Uterus (tissue), 4 donors: ENCODE measurements at places on chromosomes 12 and 14. TPM values are rescaled to one million over a fixed set of nuclear protein-coding genes. Genes with fewer than 3 reads are reported as not detected.

EIF2S3B gene
- 0.58 TPM for total RNA-seq

TAS2R20 gene
- 2.4 TPM for total RNA-seq

NOPCHAP1 gene
- 12.0 TPM for total RNA-seq

CLEC2D gene
- 22.8 TPM for total RNA-seq

RIPK3 gene
- total RNA-seq, result 5.4 TPM

RPGRIP1 gene
- not detected for total RNA-seq

ACTR6 gene
- 13.8 TPM for total RNA-seq

DNAJC22 gene
- total RNA-seq, result 4.5 TPM

CLEC1B gene
- not detected for total RNA-seq

RHEBL1 gene
- not detected for total RNA-seq

IAPP gene
- total RNA-seq, result not detected

DNAI7 gene
- not detected for total RNA-seq

TTLL5 gene
- total RNA-seq, result 183 TPM

ERBB3 gene
- 29.0 TPM for total RNA-seq

HCAR3 gene
- not detected for total RNA-seq

PTGDR gene
- total RNA-seq, result 0.29 TPM

IL26 gene
- not detected for total RNA-seq

FSCB gene
- not detected for total RNA-seq

KRT3 gene
- total RNA-seq, result not detected

EIF5 gene
- total RNA-seq, result 77.4 TPM

BCL2L14 gene
- not detected for total RNA-seq

KRT78 gene
- total RNA-seq, result not detected

SLC25A47 gene
- not detected for total RNA-seq

RBMS2 gene
- total RNA-seq, result 28.6 TPM

LRTM2 gene
- not detected for total RNA-seq

ZFC3H1 gene
- 75.4 TPM for total RNA-seq

TNS2 gene
- total RNA-seq, result 64.0 TPM

WNT1 gene
- total RNA-seq, result not detected

MMP17 gene
- 17.4 TPM for total RNA-seq

PTCSC3 gene
- total RNA-seq, result not detected

SOS2 gene
- total RNA-seq, result 66.9 TPM
